ENCODE measurements at places on chromosomes 3 and 15. TPM values are rescaled to one million over a fixed set of nuclear protein-coding genes. Genes with fewer than 3 reads are reported as not detected.

WDR93 gene
- 0.32 TPM for polyA plus RNA-seq

RPP25 gene
- polyA plus RNA-seq: 6.7 TPM

CD200 gene
- polyA plus RNA-seq: 23.5 TPM

CPA3 gene
- polyA plus RNA-seq: 1.0 TPM

SLC28A2 gene
- 0.02 TPM for polyA plus RNA-seq

FGF12 gene
- polyA plus RNA-seq: 1.1 TPM

CDHR4 gene
- 0.18 TPM for polyA plus RNA-seq

PLIN1 gene
- polyA plus RNA-seq: 1.0 TPM

IL12A gene
- polyA plus RNA-seq: 2.9 TPM

CPN2 gene
- polyA plus RNA-seq: 0.07 TPM

SPINK8 gene
- 0.14 TPM for polyA plus RNA-seq

All from thymus (tissue), 14 donors.